Uterus (tissue), 4 donors: ENCODE measurements at places on chromosomes 16 and 17. TPM values are rescaled to one million over a fixed set of nuclear protein-coding genes. Genes with fewer than 3 reads are reported as not detected.

RUNDC3A gene
- total RNA-seq, result 0.69 TPM

CACNG5 gene
- total RNA-seq, result not detected

GALK1 gene
- not detected for total RNA-seq

RNU2-1 gene
- 2,193 TPM for total RNA-seq

NGFR gene
- total RNA-seq, result 15.6 TPM

SPATA22 gene
- 0.62 TPM for total RNA-seq

HOXB3 gene
- total RNA-seq, result 24.7 TPM

SLC5A10 gene
- total RNA-seq, result not detected

EPOP gene
- total RNA-seq, result not detected

CEMP1 gene
- total RNA-seq, result not detected

LPCAT2 gene
- total RNA-seq, result 28.8 TPM

ZNF286A gene
- total RNA-seq, result 5.6 TPM

CASKIN2 gene
- total RNA-seq, result 7.4 TPM

DNA sequence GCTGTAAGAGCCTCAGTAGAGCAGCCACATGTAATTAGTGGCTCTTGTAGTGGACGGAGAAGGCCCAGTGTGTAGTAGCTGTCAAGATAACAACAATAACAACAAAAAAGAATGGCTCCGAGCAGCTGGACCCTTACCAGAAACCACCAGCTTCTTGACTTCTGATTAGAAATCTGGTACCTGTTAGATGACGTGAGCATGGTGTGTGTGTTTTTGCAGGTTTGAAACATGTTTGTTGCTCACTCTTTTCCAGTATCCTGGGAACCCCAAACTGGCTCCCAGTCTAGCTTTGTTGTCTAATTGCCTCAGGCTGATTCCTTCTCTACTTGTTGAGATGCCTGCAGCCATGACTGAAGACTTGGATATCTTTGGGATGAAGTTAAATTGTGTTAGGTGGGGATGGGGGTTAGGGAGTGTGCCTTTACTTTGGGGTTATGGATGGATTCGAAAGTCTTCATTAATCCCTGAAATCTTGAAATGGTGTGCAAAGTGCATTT lies 21.0 kb downstream of the IGF2BP1 start:
- no peaks in the 10 kb centered on the region for H3K36me3 ChIP-seq
- DNase-seq, result no peak
- peaks cover 4% of the 10 kb centered on the region for H3K27me3 ChIP-seq
- H3K4me3 ChIP-seq, result no peak overlapping the region

- no peak overlapping the region for H3K4me3 ChIP-seq
- no peak for DNase-seq
- H3K27me3 ChIP-seq, result no peaks in the 10 kb centered on the region
- H3K27ac ChIP-seq, result no peak overlapping the region
- H3K36me3 ChIP-seq, result no peaks in the 10 kb centered on the region
These were observed 79.6 kb downstream of the BRIP1 start for GRCh38 chr17:61783556-61784304.

GRCh38 chr17:20116683-20117309 lies 107.6 kb downstream of the SPECC1 start:
- H3K27me3 ChIP-seq, result no peaks in the 10 kb centered on the region
- DNase-seq, result peak; percentile 28
- no peak overlapping the region for H3K27ac ChIP-seq
- no peak overlapping the region for H3K4me3 ChIP-seq
- H3K4me1 ChIP-seq, result no peaks in the 10 kb centered on the region
- no peaks in the 10 kb centered on the region for H3K36me3 ChIP-seq

DNA sequence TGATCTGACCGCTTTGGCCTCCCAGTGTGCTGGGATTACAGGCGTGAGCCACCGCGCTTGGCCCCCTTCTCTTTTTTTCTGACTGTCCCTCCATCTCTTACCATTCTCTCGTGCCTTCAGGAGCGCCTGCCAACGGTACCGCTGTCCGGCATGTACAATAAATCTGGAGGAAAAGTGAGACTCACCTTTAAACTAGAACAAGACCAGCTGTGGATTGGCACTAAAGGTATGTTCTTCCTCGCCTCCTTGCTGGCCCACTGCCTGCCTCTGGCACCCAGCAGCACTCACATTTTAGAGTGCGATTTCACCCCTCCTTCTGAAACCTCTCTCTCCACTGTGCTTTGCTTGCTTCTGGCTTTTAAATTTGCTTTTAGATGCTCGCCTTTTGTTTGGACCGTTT lies 5.0 kb downstream of the UBFD1 start:
- H3K27me3 ChIP-seq, result no peaks in the 10 kb centered on the region
- peaks cover 10% of the 10 kb centered on the region for H3K4me1 ChIP-seq
- no peaks in the 10 kb centered on the region for H3K36me3 ChIP-seq
- DNase-seq, result no peak
- H3K4me3 ChIP-seq, result no peak overlapping the region
- no peak overlapping the region for H3K27ac ChIP-seq

DNA sequence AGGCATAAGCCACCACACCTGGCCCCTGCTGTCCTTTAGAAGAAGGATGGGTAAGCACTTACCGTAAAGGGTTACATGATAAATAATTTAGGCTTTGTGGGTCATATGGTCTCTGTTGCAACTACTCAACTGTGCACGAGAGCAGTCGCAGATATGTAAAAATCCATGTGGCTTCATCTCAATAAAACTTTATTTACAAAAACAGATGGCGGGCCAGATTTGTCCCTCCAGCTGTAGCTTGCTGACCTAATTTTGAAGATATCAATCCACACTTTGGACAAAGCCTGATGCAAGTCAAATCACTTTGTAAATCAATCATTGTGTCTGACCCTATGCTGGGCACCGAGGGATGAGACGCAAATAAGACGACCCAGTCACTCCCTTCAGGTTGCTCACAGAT lies 12.1 kb downstream of the TEKT5 start:
- no peak overlapping the region for H3K4me3 ChIP-seq
- H3K36me3 ChIP-seq, result no peaks in the 10 kb centered on the region
- no peak overlapping the region for H3K27ac ChIP-seq
- no peaks in the 10 kb centered on the region for H3K27me3 ChIP-seq

DNA sequence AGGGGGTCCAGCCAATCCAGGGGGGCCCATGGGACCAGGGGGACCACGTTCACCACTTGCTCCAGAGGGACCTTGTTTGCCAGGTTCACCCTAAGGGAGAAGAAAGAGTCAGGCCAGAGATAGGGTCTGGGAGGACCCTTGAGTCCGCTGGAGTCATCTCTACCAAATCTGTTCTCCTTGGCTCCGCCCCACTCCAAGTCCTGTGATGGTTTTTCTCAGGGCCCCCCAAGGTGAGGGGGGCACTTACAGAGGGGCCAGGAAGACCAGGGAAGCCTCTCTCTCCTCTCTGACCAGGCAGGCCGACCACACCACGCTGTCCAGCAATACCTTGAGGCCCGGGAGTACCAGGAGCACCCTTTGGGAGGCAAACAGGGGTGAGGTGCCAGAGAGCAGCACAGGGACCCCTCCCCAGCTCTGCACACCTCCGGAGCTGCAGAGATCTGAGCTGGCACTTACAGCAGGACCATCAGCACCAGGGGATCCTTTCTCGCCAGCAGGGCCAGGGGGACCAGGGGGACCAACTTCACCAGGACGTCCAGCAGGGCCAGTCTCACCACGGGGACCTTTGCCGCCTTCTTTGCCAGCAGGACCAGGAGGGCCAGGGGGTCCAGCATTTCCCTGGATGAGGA lies 12.4 kb downstream of the COL1A1 start:
- H3K36me3 ChIP-seq, result no peaks in the 10 kb centered on the region
- no peaks in the 10 kb centered on the region for H3K27me3 ChIP-seq
- peak overlapping the region; percentile 96 for H3K27ac ChIP-seq
- no peak for DNase-seq
- peaks cover 20% of the 10 kb centered on the region for H3K4me1 ChIP-seq

- no peaks in the 10 kb centered on the region for H3K36me3 ChIP-seq
- DNase-seq, result no peak
These were observed 11.3 kb upstream of the RPL13 start for GRCh38 chr16:89549007-89549700.

DNA sequence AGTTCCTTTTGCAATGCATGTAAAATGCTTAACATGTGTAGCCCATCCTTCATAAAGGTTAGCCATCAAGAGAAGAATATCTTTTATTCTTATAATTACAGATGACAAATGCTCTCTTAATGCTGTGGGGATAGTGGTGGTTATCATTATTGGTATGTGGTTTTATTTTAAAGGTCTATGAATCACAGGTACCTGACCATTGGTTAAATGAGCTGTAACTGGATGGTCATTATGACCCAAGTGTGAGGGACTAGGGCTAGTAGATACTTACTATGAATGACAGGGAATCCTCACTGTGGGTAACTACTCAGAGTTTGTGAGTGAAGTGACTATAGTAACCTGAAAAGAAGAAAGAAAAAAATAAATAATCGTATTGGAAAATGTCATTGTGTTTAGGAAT lies 78.8 kb downstream of the CDRT15 start:
- DNase-seq, result no peak
- H3K36me3 ChIP-seq, result no peaks in the 10 kb centered on the region
- no peak overlapping the region for H3K27ac ChIP-seq
- H3K4me1 ChIP-seq, result no peaks in the 10 kb centered on the region

DNA sequence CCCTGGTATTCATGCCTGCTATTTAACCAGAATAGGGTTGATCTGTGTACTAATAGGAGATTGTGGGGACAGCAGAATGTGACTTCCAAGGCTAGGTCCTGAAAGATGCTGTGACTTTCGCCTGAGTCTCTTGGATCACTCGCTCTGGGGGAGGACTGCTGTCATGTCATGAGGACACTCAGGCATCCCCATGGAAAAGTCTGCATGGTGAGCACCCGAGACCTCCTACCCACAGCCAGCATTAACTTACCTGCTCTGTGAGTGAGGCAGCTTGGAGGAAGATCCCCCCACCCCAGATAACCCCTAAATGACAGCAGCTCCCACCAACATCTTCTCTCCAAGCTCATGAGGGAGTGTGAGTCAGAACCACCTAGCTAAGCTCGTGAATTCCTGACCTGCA lies 30.3 kb upstream of the C16orf78 start:
- no peaks in the 10 kb centered on the region for H3K4me1 ChIP-seq
- no peak overlapping the region for H3K4me3 ChIP-seq
- H3K27me3 ChIP-seq, result no peaks in the 10 kb centered on the region
- no peak for DNase-seq

GRCh38 chr16:87180069-87180468 lies 137.1 kb downstream of the C16orf95 start:
- DNase-seq, result no peak
- no peak overlapping the region for H3K27ac ChIP-seq
- no peaks in the 10 kb centered on the region for H3K4me1 ChIP-seq
- no peak overlapping the region for H3K4me3 ChIP-seq
- no peaks in the 10 kb centered on the region for H3K27me3 ChIP-seq

DNA sequence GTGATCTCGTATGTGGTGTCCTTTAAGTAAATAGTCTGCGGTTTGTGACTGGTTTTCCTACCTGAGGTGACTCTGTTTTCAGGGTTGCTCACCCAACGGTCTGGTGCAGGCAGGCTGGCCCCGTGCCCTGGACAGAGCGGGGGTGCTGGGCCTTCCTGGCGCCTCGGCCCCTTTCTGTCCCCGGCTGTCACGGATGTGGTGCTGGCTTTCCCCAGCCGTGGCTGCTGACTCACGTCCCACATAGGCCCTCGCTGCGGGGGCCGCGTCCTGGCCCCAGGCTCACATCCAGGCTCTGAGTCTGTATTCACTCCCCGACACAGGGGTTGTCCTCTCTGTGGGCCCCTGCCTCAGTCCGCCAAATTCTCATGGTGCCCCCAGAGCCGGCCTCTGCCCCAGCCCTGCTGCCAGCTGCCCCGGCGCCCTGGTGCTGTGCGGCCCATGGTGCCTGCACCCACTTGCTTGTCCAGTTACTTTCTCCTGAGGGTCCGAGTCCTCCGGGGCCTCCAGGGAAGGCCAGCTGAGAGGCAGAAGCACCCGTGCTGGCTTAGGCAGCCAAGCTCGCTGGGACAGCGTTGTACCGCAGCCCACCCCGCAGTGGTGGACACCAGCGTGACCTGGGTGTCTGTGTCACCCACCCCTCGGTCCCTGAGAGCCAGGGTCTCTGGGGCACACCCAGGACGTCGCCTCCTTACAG lies 5.9 kb downstream of the CHMP6 start:
- H3K4me1 ChIP-seq, result no peaks in the 10 kb centered on the region
- no peaks in the 10 kb centered on the region for H3K36me3 ChIP-seq
- DNase-seq, result no peak
- H3K27me3 ChIP-seq, result no peaks in the 10 kb centered on the region
- H3K4me3 ChIP-seq, result no peak overlapping the region

GRCh38 chr17:73261617-73261951 lies at the start of gene CPSF4L:
CPSF4L (minus strand) TSS chr17:73261880; CDS start chr17:73261818, 62 bp downstream.
- H3K4me3 ChIP-seq, result no peak within 1 kb of the TSS
- H3K4me1 ChIP-seq, result no peaks in the 10 kb centered on the region
- no peak within 1 kb of the TSS for H3K27ac ChIP-seq
- H3K36me3 ChIP-seq, result no peaks in the 10 kb centered on the region

DNA sequence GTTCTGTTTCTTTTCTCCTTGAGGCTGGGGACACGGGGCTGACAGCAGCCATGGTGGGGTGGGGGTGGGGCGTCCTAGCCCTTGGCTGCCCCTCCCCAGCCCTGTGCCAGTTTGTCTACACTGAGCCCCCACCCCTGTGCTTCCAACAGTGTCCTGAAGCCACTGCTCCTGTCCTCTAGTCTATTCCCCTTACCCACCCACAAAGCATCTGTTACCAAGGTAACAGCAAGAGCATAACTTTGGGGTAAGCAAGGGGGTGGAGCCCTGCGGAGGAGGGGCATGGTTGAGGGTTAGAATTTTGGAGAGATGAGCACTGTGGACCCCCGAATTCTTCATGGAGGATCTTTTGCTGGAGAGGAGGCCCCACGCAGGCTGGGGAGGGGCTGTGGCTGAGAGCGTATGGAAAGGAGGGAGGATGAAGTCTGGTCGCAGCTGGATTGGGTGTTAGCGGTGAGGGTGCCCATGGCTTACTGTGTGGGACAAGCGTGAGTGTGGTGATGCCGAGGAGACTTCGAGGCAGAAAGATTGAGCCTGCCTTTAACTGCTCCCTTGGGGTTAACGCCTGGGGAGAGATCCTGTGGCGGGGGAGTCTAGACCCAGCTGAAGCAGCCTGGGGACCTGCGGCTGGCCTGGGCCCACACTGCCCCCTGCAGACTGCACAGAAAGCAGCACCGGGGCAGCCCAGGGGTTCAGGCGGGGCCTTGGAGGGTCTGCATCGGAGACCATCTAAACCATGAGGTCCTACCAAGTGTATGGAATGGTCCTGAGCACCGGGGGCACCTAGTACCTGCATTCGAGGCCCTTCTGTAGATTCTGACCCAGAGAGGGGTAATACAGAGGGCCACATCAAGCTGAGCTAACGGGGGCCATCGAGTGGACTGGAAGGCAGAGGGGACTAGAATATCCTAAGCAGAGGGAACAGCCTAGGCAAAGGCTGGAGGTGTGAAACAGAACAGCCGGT lies 6.1 kb upstream of the STAC2 start:
- H3K27ac ChIP-seq, result no peak overlapping the region
- H3K27me3 ChIP-seq, result no peaks in the 10 kb centered on the region
- no peaks in the 10 kb centered on the region for H3K4me1 ChIP-seq
- H3K36me3 ChIP-seq, result no peaks in the 10 kb centered on the region
- no peak overlapping the region for H3K4me3 ChIP-seq

DNA sequence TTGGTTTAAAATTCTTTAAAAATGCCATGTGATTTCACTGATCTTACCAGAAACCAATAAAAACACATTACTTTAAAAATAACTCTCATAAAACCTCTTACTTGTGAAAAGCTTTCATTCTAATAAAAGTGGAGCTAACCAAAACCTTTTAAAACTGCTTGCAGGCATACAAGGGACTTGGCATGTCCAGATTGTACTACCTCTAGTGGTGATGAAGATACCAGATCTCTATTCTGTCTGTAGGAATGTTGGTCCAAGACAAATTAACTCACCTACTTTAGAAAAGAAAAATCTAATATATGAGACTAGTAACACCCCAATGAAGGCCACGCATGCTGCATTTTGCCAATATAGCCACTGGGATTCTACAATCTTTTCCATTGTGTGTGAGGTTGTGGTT lies 151.0 kb upstream of the SALL1 start:
- no peak for DNase-seq
- H3K4me1 ChIP-seq, result no peaks in the 10 kb centered on the region
- no peak overlapping the region for H3K4me3 ChIP-seq
- H3K36me3 ChIP-seq, result no peaks in the 10 kb centered on the region
- H3K27me3 ChIP-seq, result no peaks in the 10 kb centered on the region
